ENCODE measurements at places on chromosomes 6 and 20.

DNA sequence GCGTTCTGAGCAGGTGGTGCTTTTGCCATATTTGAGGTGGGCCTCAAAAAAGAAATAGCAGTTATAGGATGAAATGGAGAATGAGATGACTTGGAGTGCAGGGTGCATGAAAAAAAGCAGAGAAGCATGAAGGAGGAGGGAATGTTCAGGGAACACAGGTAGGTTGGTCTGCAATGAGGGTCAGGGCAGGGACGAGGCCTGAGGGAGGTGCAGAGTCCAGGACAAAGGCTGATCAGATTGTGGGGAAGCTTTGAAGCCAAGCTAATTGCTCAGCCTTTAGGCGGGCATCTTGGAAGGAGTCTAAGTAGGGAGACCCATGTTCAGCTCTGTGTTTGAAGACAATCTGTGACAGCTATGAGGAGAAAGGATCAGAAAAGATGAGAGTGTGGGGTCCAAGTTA, 12.0 kb downstream of the TRAM2 start:
- DNase-seq: no peak

DNA sequence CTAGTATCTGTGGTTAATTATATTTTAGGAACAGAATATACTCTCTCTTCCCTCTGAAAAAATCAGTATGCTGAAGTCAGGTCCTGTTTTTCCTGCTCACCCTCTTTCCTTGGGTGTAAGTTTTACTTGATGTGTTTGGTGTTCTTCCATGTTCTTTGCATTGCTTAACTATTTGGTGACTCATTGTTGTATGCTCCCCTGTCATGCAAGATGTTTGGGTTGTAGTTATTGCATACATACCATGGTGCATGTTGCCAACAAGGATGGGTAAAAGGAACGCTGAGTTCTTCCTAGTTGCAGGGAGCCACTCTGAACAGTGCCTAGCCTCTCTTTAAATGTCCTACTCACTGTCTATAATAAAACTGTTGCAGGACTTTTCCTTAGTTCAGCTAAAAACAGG, 207.9 kb upstream of the LAMP5 start:
- no peak for DNase-seq

DNA sequence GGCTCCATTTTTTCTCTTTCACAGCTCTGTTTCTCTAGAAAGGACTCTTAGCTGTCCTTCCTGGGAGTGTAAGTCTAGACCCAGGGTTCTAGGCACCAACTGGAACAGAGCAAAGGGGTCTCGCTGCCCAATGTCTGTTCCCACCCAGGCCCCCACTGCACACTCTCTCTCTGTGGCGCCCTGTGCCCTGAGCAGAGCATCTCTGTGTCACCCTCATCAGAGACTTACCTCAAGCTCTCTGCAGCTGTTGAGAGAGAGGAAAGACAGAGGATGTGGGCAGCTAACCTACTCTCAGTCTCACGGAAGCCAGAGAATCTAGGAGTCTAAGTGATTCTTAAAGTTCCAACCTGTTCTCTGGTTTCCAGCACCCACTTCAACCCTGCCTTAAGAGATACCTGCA, 9.5 kb downstream of the NCR2 start:
- peak; percentile 43 for DNase-seq

DNA sequence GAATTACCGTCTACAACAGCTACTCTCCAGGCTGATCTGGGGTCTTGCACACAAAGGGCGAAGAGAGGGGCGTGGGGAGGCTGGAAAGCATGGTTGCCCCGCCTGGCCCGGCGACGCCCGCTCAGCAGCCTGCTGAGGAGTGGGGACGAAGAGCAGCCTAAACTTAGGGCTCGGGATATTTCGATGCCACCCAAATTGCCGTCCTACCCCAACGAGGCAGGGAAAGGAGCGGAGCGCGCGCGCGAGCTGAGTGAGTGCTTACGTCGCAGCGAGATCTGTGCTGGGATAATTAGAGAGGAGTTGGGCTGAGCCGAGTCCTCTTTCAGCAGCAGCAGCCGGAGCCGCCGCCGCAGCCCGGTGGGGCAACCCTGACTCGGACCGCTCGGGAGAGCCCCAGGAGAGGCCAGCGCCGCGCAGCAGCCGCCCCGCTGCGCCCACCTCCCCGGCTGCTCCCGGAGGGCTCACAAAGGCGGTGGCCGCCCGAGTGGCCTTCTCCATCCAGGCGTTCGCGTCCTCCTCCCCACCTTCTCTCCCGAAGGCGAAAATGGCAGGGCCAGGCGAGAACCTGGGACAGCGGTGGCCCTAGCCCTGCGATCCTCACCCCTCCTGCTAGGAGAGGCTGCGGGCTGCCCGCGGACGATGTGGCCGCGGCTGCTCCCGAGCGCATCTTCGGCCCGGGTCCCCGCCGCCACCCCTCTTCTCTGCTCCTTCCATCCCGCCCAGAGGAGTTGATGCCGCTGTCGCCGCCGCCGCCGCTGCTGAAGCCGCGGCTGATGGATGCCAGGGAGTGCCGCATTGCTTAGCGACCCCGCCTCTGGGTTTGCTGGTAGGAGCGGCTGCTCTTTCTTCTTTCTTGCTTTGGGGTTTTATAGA, at the start of gene CLVS2:
CLVS2 (plus strand) TSS at position 315 of the 873 bp plus-strand sequence. CDS start 1,543 bp downstream, outside the sequence.
- no peak for DNase-seq

- no peak for DNase-seq
These were observed 37.8 kb upstream of the SUMO4 start for GRCh38 chr6:149362289-149362688.

Data from CD8-positive, alpha-beta T cell (primary cell).